Pulmonary artery endothelial cell (primary cell): ENCODE measurements at places on chromosomes 1 and 21. TPM values are rescaled to one million over a fixed set of nuclear protein-coding genes. Genes with fewer than 3 reads are reported as not detected.

- DNase-seq = no peak
Observed at GRCh38 chr1:43651188-43651587, 1.2 kb downstream of the KDM4A start.

DNA sequence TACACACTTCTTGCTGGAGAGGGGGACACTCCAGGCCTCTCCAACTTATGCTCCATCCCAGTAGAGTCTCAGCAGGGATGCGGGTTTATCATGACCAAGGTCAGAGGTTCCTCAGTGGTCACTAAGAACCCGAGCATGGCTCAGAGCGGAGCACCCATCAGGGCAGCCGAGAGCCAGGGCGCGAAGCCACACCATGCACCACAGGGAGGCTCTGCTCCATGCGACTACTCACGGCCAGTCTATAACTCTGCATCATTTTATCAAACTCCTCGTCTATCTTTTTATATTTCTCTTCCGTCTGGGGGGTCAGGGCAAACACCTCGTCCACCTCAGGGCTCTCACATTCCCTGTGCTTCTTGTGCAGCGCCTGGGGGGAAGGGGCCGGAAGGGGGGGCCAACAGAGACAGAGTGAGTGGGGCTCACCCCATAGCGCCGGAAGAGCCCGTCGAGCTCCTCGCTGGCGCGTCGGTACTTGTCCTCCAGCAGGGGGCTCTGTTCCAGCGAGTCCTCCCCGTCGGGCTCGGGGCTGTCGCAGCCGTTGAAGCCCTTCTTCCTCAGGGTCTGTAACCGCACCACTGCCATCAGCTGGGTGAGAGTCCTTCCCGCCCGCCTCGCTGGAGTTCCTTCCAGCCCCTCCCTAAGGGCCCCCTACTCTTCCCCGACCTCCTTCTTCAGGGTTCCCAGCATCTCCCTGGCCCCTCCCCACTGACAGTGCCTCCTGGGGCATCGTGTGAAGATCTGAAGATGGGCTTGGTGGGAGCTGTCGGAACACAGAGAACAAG, 20.0 kb downstream of the MEF2D start:
- DNase-seq = no peak

DNA sequence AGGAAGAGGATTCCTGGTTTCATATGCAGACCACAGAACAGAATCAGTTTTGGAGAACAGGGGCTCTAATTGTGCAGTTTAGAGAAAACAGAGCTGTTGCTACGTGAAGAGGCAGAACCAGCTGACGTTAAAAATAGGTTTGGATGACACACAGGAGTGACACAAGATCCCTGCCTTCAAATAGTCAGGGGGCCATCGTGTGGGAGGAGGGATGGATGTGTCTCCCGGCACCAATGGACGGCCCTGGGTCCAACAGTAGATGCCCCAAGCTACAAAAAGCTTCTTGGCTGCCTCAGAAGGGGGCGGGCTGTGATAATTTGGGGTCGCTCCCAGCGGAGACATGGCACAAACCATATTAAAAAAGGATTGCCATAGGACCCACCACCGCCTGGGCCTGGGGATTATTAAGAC, 87.8 kb downstream of the MRPL37 start:
- DNase-seq = no peak

- no peak for DNase-seq
Observed at GRCh38 chr1:176998183-176998795, 166.2 kb downstream of the ASTN1 start.

- DNase-seq = peak; percentile 36
Observed at GRCh38 chr1:155938220-155938627, 3.2 kb upstream of the RXFP4 start.

- no peak for DNase-seq
Observed at GRCh38 chr1:109259674-109260557, 10.6 kb downstream of the CELSR2 start.

GRCh38 chr1:116915086-116915661, 5.5 kb downstream of the PTGFRN start:
- DNase-seq = no peak

DNA sequence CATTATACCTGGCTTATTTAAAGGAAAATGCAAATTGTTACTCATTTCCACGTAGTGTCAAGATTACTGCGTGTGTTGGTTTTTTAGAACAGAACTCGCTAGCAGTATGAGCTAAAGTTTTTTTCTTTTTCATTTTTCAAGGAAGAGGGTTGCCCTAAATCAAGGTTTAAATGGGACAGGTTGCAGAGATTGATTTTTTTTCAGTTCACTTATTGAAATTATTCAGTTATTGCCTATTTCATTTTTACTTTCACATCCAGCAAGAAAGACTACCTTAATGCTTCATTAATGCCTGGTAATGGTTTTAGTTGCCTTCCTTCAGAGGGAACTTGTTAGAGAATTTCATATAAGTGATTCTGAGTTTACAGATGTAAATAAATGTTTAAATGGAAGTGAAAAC, 5.6 kb downstream of the FAM20B start:
- no peak for DNase-seq

GRCh38 chr1:154546264-154547063, 12.0 kb downstream of the UBE2Q1 start:
- no peak for DNase-seq

- no peak for DNase-seq
Observed at GRCh38 chr21:17979763-17980162, 160.6 kb upstream of the C21orf91 start.

GRCh38 chr1:85199667-85200462, 951 bp downstream of the SYDE2 start:
- no peak for DNase-seq

Gene PALMD
- 71.1 and 103 TPM in 2 replicates for total RNA-seq

Gene NMNAT1
- 10.6 and 11.8 TPM in 2 replicates for total RNA-seq

Gene FBLIM1
- 311 and 321 TPM in 2 replicates for total RNA-seq

Gene LCE2C
- total RNA-seq = not detected in 2 replicates

Gene SPRR2A
- not detected in 2 replicates for total RNA-seq

Gene RERE
- 38.1 and 60.7 TPM in 2 replicates for total RNA-seq

Gene CFAP74
- total RNA-seq = not detected in 2 replicates

Gene TDRD5
- not detected in 2 replicates for total RNA-seq

Gene CFHR5
- total RNA-seq = not detected in 2 replicates

Gene GREM2
- not detected in 2 replicates for total RNA-seq

Gene KCNJ15
- 0.04 and 0.13 TPM in 2 replicates for total RNA-seq

Gene NBPF4
- total RNA-seq = not detected in 2 replicates
